ENCODE measurements at places on chromosomes 11 and 22.

GRCh38 chr11:3989921-3990290 is 104.7 kb upstream of the RRM1 start:
- no peak for DNase-seq

DNA sequence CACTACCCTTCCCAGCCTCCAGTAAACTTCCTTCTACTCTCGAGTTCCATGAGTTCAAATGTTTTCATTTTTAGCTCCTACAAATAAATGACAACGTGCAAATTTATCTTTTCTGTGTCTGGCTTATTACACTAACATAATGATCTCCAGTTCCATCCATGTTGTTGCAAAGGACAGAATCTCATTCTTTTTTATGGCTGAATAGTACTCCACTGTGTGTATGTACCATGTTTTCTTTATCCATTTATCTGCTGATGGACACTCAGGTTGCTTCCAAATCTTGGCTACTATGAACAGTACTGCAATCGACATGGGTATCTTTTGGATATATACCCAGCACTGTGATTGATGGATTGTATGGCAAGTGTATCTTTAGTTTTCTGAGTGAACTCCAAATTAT is 34.5 kb downstream of the FCHSD2 start:
- DNase-seq: no peak

- DNase-seq: no peak
Measured at GRCh38 chr11:106998116-106998915, 20.0 kb downstream of the GUCY1A2 start.

DNA sequence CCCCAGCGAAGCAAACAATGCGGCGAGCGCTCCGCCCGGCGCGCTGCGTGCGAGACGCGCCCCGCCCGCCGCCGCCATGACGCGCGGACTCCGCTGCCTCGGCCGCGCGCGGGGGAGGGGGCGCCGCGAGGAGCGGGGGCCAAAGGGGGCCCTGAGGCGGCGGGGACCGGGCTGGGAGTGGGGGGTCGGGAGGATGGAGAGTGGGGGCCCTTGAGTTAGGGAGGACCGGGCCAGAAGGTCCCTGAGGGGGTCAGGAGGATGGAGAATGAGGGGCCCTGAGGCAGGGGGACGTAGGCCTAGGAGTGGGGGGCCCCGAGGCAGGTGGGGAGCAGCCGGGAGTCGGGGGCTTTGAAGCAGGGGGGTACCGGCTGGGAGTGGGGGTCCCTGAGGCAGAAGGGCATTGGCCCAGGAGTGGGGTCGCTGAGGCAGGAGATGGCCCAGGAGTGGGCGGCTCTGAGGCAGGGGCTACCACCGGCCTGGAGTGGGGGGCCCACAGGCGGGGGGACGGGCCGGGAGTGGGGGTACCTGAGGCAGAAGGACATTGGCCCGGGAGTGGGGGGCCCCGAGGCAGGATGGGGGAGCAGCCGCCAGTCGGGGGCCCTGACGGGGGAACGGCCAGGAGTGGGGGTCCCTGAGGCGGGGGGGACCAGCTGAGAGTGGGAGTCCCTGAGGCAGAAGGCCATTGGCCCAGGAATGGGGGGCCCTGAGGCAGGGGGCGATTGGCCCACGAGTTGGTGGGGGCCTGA is at the start of gene BRD1:
BRD1 (minus strand) TSS at position 21 of the 746 bp plus-strand sequence. CDS start 3,556 bp downstream, outside the sequence.
- DNase-seq: peak; percentile 42

- peak; percentile 93 for DNase-seq
Measured at GRCh38 chr22:17266251-17266971, 47.2 kb upstream of the ADA2 start.

DNA sequence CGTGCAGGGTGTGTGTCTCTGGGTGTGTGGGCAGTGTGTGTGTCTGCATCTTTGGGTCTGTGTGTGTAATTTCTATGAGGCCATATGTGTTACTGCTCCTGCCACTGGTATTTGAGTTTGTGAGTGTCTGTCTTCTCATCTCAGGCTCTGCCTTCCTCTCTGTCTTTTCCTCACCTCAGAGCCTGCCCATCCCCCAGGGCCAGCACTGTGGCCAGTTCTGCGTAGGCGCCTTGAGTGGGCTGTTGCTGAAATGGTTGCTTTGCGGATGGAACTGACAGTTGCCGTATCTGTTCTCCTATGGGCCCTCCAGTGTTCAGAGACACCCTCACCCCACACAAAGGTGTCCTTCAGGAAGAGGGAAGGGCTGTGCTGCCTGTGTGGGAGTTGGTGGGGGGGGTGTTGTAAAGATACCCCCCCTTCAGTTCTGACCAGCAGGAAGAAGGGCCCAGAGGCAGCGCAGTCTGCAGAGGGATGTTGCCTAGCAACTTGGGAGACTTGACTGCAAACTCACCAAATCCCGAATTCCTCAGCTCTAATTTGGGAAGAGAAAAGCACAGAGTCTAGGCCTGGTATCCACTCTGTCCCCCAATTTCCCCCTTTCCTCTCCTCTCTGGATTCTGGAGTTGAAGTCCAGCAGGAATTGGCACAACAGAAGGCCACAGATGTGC is 2.0 kb upstream of the NRGN start:
- DNase-seq: no peak

- no peak for DNase-seq
Measured at GRCh38 chr11:70298243-70298915, 27.9 kb downstream of the PPFIA1 start.

DNA sequence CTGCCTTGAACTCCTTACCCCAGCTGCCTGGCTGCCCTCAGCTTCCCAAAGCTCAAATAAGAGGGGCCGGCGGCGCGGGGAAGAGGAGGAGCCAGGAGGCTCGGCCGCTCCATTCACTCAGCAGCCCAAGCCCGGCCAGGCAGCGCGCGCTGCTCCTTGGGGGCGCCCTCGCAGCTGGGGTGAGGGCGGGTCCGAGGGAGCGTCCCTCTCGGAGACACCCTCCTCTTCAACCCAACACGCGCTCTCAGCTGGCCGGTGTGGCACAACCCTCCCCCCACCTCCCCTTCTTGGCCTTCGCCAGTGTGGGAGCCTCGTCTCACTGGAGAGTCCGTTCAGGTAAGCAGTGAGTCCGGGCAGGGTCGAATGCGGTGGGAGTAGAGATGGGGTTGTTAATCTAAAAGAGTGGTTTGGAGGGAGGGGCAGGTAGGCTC is at the start of gene WT1:
WT1 (minus strand) TSS at position 29 of the 431 bp plus-strand sequence.
- DNase-seq: peak; percentile 43

DNA sequence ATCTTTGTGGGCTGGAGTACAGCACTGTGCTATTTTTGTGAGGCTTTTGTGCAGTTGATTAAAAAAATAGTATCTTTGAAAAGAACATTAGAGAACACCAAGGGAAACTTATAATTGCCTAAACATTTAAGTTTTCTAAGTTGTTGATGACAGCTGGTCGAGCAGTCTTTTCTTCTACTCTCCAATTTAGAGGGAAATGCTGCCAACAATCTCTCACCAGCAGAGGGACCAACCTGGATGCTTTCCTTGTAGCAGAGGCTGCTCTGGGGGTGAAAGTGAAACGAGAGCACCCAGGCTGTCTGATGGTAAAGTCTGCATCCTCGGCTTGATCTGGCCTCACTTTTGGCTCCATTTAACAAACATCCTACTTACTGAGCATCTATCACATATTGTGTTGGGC is 1286.5 kb upstream of the TENM4 start:
- DNase-seq: no peak

DNA sequence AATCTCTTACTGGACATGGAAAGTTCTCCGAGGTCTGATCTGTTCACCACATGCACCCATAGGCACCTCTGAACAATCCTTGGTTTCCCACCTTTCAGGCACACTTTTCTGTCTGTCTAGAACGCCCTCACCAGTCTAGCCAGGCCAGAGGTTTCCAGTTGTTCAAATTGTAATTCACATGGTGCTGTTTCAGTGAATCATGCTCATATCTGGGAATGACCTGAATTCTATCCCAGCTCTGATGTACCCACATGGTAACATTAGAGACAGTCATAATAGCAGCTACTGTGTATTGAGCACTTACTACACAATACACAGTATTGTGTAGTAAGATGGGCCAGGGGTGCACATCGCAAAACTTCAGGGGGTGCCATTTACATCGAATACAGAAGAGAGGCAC is 138.2 kb downstream of the COMMD9 start:
- DNase-seq: no peak

GRCh38 chr11:40337118-40337517 is 1122.3 kb downstream of the LRRC4C start:
- no peak for DNase-seq

DNA sequence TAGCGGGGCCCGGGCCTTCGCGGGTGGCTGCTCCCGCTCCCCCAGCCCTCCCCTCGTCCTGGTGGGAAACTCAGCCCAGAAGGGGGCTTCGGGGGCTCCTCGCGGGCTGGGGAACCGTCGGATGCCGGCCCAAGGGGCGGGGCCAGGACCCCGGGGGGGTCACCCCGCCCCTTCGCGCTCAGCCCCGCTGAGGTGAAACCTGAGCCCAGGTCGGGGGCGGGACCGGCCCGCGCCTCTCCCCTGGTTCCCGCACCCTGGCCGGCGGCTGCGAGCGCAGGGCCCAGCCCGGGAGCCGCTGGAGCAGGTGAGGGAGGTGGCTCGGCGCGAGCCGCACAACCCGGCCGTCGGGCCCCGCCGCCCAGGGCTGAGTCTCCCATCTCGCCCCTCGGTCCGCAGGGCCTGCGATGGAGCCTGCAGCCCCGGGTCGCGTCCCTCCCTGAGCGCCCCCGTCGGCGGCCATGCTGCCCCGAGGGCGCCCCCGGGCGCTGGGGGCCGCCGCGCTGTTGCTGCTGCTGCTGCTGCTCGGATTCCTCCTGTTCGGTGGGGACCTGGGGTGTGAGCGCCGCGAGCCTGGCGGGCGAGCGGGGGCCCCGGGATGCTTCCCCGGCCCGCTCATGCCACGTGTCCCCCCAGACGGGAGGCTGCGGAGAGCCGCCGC is at the start of gene LARGE2:
LARGE2 (plus strand) TSS at position 232 of the 658 bp plus-strand sequence; CDS start at position 459, 227 bp downstream.
- peak; percentile 59 for DNase-seq

DNA sequence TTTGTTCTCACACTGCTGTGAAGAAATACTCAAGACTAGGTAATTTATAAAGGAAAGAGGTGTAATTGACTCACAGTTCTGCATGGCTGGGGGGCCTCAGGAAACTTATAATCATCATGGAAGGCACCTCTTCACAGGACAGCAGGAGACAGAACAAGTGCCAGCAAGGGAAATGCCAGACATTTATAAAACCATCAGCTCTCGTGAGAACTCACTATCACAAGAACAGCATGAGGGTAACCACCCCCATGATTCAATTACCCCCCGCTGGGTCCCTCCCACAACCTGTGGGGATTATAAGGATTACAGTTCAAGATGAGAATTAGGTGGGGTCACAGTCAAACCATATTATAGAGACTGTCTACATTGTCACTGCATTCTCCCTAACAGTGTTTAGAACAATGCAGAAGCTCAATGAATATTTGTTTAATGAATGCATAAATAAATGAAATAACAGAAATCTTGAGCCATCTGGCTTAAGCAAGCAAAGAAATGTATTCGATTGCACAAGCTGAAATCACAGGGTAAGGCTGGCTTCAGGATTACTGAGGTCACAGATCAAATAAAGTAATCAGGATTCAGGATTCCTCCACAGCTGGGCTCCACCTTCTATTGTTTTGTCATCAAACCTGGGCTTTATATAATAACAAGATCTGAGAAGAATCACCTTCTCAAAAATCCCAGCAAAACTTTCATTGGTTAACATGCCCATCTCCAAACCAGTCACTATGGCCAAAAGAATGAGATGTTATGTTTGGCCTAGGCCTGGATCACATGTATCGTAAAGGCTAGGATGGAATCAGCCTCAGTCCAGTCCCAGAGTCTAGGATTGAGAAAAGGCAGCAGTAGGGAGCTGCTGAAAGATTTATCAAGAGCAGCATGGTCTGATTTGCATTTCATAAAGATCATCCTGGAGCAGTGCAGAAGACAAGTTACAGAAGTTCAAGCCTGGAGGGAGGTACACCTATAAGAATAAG is 137.8 kb upstream of the UBASH3B start:
- DNase-seq: no peak

DNA sequence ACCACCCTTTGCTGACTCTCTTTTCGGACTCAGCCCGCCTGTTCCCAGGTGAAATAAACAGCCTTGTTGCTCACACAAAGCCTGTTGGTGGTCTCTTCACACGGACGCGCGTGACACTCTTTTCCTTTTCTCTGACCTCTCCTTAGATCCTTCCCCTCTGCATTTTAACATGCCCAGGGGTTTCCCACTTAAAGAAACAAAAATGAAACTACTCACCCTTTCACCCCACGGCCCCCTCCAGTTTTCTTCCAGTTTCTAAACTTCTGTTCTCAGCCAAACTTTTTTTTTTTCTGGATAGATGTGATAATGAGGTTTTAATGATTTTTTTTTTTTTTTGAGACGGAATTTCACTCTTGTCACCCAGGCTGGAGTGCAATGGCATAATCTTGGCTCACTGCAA is 32.8 kb upstream of the NUP50 start:
- no peak for DNase-seq

DNA sequence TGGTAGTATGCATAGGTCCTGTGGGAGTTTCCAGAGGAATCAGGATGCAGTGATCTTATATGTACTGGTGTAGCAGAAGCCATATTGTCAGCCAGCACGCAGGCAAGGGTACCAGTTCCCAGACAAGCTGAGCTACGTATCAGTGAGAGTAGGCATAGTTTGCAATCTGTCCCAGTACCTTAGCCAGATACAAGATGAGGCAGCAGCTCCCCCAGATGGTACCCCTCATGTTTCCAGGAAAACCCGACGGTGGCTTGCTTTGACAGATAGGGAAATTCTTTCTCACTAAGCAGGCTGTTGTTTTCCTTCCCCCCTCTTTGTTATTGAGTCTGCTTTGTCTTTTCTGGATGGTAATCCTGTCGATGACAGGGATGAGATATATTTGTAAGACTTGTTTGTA is 109.7 kb upstream of the RRM1 start:
- DNase-seq: no peak

GRCh38 chr11:111527279-111527678 is 12.7 kb downstream of the HOATZ start:
- no peak for DNase-seq

DNA sequence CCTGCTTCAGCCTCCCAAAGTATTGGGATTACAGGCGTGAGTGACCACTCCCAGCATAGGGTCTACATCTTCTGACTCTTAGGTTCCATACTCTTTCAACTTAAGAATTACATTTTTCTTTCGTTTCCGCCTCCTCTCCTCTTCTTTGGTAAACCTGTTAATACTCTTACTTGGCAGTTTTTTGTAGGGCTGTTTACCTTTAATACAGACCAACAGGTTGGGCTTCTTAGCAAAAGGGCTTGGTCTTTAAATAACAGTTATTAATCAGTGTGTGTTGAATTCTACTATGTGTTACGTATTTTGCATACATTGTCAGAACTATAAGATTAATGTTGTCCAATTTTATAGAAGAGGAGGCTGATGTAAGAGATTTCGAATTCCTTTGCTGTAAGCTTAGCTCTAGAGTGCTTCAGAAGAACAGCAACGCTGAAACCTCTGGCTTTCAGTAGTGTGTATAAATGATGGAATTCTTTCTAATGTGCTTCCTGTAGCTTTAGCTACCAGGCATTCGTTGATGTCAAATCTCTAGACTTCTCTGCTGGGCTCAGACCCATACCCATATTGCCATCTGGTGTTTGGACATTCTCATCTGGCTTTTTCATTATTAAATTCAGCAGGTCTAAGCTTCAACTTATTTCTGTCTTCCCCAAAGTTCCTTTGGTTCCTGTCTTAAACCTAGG is 3.1 kb downstream of the FDX1 start:
- DNase-seq: no peak

Measured in NCI-H2171 (cell line).